ENCODE measurements at places on chromosomes 12 and 14. TPM values are rescaled to one million over a fixed set of nuclear protein-coding genes. Genes with fewer than 3 reads are reported as not detected.

DNA sequence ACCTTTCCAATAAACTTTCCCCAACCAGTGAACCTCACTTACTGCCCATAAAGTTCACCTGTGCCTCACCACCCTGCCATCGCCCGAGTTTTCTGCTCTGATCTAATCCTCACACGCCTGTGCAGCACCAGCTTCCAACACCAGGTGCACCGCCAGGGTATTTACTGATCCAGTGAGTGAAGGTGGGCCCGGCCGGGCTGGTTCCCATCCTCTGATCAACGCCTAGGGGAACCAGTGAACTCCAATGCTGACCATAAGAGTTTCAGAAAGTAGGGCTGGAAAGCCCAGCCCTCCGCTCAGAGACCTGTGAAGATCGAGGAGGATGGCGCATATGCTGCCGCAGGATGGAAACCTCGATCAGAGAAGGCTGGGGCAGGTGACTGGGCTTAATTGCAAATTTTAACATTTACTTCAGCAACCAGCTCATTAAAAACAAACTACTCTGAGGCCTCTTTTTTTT lies 685 bp upstream of the MYL6B start:
- peak; percentile 62 for DNase-seq

DNA sequence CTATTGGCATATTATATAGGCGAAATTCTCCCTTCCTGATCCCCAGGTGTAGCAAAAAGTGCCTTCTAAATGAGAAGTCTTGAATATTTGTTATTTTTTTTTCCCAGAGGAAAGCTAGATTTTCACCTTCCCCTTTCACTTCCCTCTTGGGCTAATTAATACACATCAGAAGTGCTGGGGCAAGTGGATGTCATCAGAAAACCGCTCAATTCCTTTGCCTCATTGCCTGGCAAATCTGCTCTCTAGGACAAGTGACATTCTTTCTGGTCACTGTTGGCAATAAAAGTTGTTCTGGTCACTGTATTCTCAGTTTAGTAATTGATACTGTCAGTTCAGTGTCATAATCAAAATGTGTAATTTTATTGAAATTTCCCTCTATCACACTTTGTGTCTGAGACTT lies 174.5 kb downstream of the ETNK1 start:
- no peak for DNase-seq

DNA sequence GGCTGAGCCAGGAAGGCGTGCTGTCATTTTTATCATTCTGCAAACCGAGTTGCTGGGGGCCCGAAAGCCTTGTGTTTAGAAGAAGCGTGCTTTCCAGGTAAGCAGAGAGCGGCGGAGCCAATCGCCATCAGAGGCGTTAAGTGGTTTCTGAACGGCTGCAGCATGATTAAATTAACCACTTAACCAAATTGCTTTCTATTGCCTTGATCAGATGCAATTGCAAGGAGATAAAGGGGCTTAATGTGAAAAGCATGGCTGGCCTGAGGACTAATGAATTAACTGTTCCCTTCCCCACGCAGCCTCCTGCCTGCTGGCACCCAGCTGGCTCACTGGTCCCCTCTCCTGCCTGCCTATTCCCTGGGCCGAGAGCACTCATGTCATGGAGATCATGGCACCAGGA lies 36.6 kb upstream of the CHGA start:
- peak; percentile 55 for DNase-seq

The SLC8A3 gene
- 9.8 TPM for total RNA-seq

- DNase-seq, result no peak
Measured at GRCh38 chr12:27545665-27546064, 21.7 kb downstream of the PPFIBP1 start.

GRCh38 chr12:91732086-91732485 lies 413.6 kb downstream of the BTG1 start:
- DNase-seq, result no peak

- no peak for DNase-seq
Measured at GRCh38 chr12:7555752-7556151, 52.2 kb upstream of the CD163 start.

DNA sequence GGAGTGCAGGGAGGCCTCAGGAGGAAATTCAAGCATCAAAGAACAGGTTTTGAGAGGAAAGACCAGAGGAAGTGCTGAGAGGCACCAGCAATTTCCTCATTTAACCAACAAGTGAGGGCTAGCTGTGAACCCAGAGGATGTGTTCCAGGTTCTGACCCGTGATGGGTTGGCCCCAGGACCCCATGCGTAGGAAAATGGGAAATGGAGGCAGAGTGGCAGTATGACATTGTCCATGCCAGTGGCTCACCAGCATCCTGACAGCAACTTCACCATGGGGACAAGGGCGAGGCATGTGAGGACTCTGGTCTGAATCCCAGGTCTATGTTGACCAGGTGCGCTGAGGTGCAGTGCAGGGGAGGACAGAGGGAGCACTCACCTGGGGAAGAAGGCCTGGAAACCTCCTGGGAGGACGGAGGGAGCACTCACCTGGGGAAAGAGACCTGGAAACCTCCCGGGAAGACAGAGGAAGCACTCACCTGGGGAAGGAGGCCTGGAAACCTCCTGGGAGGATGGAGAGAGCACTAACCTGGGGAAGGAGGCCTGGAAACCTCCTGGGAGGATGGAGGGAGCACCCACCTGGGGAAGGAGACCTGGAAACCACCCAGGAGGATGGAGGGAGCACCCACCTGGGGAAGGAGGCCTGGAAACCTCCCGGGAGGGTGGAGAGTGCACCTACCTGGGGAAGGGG lies 6.7 kb upstream of the CACNA2D4 start:
- DNase-seq, result no peak

GRCh38 chr12:121501946-121502345 lies 78.9 kb downstream of the KDM2B start:
- no peak for DNase-seq

GRCh38 chr12:88308825-88309224 lies 166.7 kb downstream of the TMTC3 start:
- DNase-seq, result no peak

DNA sequence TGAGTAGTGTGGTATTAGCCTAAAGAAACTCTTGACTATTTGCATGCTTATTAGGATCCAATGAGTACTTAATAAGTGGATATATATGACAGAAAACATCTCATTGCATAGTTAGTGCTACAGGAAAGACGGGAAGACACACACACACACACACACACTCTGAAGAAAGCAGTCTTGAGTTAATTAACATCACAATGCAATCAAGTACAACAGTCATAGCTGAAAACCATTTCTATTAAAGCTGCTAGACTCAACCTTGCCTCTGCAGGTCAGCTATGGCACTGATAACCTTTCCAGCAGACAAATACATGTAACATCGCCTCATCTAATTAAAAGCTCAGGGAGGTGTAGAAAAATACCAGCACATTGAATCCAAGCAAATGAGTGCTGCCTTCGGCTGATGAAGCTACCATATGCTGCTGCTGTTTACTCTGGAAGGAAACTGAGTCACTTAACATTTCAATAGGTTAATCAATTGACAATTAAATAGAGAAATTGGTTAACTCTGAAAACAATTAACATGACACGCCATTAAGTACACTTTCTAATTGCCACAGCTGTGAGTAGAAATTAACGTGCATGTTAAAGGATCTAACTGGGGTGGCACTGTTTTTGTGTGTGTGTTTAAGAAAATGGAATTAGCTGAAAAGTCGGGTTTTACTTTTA lies 93.2 kb upstream of the OTX2 start:
- DNase-seq, result no peak

The NRL gene
- total RNA-seq, result 3.7 TPM

GRCh38 chr12:70121562-70121961 lies 121.7 kb upstream of the CNOT2 start:
- no peak for DNase-seq

GRCh38 chr12:10959804-10960203 lies 20.7 kb upstream of the TAS2R14 start:
- DNase-seq, result no peak

GRCh38 chr12:20547816-20548575 lies 147.1 kb upstream of the SLCO1C1 start:
- no peak for DNase-seq

GRCh38 chr12:116427200-116427930 lies 131.8 kb upstream of the MAP1LC3B2 start:
- no peak for DNase-seq

GRCh38 chr14:24254630-24255392 lies 8.2 kb downstream of the TGM1 start:
- no peak for DNase-seq

GRCh38 chr14:22484632-22485031 lies 104.4 kb downstream of the DAD1 start:
- no peak for DNase-seq

GRCh38 chr14:52835122-52835903 lies 43.9 kb upstream of the GNPNAT1 start:
- no peak for DNase-seq

DNA sequence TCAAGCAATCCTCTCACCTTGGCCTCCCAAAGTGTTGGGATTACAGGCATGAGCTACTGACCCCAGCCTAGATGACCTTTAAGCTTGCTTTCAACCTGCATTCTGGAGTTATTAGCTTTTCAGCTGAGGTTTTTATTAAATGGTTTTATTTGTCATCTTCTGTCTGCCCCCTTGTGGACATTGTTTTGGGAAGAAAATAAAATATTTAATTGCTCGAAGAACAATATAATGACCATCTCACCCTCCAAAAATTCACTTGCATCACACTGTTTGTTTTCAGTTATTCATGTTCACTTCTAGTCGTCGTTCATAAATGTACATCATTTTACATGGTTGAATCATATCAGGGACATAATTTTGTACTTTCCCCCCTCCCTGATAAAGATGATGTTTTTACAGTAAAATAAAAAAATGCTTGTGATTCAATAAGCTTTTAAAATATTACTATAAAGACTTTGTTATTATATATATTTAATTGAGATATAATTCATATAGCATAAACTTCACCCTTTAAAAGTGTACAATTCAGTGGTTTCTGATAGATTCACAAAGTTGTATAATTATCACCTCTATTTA lies 10.1 kb upstream of the SPATS2 start:
- no peak for DNase-seq

The OVCH1 gene
- not detected for total RNA-seq

The TAS2R43 gene
- 1.5 TPM for total RNA-seq

The HVCN1 gene
- 0.71 TPM for total RNA-seq

The TOGARAM1 gene
- 16.7 TPM for total RNA-seq

GRCh38 chr12:106072751-106073150 lies 66.0 kb downstream of the NUAK1 start:
- no peak for DNase-seq

The GPRC5A gene
- not detected for total RNA-seq

GRCh38 chr14:71856199-71856919 lies 75.9 kb upstream of the RGS6 start:
- peak; percentile 27 for DNase-seq

DNA sequence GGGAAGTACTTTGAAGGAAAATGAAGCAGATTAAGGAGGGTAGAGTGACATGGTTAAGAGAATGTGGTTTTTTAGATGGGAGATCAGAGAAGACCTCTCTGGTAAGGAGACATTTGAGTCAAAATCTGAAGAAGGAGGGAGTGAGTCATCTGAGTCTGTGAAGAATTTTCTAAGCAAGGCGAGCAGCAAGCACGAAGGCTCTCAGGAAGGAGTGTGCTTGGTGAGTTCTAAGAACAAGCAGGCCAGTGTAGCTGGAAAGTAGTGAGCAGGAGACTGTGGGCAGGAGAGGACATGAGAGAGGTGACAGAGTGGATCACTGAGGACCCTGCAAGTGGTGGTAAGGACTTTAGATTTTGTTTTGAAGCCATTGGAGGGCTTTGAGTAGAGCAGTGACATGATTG lies 76.3 kb upstream of the FUT8 start:
- no peak for DNase-seq

- no peak for DNase-seq
Measured at GRCh38 chr14:104843442-104844305, 21.4 kb upstream of the CEP170B start.

DNA sequence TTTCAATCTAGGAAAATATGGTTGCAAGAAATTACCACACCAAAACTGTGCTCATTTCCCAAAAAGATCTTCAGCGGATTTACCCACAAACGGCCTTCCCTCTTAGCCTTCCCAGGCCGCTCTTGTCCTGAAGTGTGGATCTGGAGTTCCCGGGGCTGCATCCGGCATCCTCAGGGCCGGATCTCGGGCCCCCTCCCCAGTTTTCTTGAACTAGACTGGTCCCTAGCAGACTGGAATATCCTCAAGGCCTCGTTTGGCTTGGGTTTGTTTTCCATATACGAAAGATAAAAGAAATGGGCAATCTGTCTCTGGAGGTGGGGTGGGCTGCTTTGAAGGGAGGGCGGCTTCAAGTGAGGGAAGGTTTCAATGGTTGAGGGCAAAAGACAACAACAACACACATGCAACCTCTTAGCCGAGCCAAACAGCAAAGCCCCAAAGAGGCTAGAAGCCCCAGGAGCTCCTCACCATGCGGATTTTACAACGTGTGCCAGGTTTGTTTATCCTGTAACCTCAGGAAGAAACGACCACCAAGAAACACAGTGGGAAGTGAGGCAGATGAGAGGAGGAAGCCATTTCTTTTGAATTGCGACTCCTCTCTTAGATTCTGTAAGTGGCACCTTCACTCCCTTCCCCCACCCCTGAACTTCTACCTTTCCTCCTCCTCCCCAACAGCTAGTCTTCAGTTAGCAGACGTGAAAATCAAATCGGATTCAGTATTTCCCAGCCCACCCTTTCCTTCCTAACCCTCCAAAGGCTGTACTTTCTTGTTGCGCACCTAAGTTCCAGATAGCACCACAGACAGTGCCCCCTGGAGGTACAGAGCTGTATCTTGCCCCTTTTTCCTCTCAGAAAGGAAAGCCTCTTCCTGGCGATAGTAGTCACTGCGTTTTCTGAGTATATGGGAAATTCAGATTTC lies 2.6 kb downstream of the MYF6 start:
- peak; percentile 50 for DNase-seq

The LHX5 gene
- total RNA-seq, result 3.1 TPM

All from glutamatergic neuron (in vitro differentiated cells).